Glomerular endothelial cell (primary cell): ENCODE measurements at places on chromosomes 13 and 19. TPM values are rescaled to one million over a fixed set of nuclear protein-coding genes. Genes with fewer than 3 reads are reported as not detected.

Gene USE1
- total RNA-seq, result 24.5 and 32.5 TPM in 2 replicates

Gene B3GNT8
- total RNA-seq, result 0.19 and 5.5 TPM in 2 replicates

Gene RNF225
- 0.68 TPM in 1 of 2 replicates, not detected in the other for total RNA-seq

Gene ZNF850
- total RNA-seq, result 1.6 and 2.3 TPM in 2 replicates

Gene KIR2DL1
- total RNA-seq, result not detected in 2 replicates

Gene PTH2
- not detected in 2 replicates for total RNA-seq

DNA sequence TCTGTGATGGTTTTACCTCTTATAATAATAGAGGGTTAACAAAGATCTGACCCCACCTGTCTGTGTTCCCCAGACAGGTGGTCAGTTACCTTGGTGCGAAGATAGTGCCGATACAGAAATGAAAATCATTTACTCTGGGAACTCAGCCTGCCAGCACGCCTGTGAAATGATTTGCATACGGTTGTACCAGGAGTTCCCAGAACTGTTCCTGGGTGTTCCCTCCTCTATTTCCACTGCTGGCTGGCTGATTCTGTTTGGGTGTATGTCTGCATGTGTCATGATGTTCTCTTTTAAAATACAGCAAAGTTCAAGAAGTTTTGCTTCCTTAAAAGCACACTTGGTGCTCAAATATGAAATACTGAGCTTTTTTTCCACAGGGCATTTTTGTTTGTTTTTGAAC lies 527.1 kb downstream of the FGF9 start:
- no peak for DNase-seq

GRCh38 chr19:46179076-46179759 lies 31.2 kb downstream of the IGFL2 start:
- DNase-seq, result no peak

DNA sequence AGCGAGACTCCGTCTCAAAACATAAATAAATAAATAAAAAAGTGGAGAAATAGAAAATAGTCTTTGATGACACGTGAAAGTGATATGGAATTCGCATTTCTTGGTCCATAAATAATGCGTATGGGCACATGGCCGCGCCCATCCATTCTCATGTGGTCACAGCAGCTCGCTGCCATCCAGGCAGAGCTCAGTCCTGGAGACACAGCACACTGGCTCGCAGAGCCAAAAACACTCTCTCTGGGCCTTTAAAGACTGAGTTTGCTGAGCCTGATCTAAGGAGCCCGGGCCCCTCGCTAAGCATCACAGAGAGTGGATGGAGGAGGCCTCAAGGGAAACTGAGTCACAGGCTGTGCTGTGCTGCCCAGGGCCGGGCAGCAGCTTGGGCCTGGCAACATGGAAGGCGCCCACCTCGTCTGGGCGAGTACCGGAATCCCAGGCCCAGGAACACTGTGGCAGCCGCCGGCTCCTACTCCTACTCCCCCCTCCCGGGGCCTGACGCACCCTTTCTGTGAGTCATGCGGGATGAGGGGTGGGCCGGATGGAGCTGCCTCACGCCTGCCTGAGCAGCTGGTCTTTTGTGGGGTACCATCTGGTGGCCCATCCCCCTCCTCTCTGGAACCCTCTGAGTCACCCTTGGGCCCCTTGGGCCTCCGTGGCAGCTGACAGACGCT lies 28.9 kb upstream of the CACTIN start:
- peak; percentile 20 for DNase-seq

- no peak for DNase-seq
Measured at GRCh38 chr19:50983625-50984292, at the start of gene KLK7. KLK7 (minus strand) TSS chr19:50983917; CDS start chr19:50982399, 1,518 bp downstream.

DNA sequence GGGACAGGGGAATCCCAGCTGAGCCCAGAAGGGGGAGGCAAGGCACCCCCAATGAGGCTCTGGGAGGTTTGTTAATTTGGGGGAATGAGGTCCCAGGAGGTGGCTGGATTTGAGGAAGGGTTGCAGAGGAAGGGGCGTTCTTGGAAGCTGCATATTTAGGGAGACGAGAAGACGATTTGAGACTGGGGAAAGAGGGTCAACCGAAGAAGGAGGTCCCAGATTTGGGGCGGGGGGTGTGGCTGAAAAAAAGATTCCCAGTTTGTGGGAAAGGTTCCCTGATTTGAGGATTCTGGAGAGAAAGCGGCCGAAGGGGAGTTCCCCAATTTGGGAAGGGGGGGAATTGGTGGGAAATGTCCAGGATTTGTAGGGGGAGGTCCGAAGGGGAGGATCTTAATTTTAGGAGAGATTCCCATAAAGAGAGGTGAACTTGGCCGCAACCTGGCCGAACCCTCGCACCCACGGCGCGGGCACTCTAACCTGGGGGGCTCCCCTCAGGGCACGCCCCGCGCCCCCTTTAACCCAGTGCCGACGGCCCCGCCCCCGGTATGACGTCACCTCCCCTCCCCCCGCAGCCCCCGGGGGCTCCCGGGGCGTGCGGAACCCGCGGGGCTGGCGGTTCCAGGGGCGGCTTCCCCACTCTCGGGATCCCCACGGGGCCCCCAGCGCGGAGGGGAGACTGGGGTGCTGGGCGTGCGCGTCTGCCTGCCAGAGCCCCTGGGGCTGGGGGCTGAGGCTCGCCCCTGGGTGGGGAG lies 1.2 kb downstream of the PTPRS start:
- DNase-seq, result no peak

DNA sequence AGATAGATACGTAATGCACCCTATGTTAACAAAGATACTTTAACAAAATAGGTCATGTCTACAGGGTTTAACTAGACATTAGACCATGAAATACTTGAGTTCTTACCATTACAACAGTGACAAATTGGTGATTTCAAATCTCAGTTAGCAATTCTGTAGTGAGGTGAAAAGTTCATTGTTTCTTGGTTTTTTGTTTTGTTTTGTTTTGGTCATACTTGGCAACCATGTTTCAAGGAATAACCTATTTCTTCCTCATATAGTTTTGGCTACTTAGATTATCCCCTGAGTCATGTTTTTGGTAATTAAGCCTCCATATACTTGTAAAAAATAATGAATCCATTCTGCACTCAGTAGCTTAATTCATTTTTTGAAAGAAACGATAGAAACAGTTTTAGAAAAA lies 1200.4 kb downstream of the DIAPH3 start:
- DNase-seq, result no peak

DNA sequence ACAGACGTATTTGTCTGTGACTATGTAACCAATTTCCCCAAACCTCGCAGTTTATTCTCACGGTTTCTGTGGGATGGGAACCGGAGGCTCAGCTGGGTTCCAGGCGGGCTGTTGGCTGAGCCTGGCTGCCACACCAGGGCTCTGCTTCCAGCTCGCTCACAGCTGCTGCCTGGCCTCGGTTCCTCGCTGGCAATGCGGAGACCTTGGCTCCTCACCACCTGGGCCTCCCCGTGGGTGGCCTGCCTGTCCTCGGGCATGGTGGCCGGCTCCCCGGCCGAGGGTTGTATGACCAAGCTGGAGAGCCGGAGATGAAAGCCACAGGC lies 218.9 kb upstream of the MAB21L1 start:
- no peak for DNase-seq

DNA sequence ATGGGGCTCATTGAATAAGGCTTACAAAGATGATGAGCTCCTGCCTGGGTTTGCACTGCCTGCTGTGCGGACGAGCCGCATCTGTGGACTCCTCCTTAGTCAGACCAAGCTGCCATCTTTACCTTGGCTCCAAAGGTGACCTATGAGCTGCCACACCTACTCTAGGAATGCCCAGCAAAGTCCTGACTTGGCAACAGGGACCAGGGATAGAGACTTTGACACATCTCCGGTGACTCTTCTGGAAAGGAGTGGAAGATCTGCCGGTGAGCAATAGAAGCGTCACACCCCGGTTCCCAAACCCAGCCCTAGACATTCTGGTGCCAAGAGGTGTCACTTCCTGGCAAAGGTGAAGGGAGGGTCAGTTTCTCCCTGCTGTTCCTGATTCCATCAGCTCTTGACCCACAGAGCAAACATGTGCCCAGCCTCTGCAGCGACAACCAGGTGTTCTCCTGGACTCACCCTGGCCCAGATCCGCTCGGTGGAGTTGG lies 50.2 kb upstream of the GTF3A start:
- no peak for DNase-seq

GRCh38 chr13:99378985-99379733 lies 72.0 kb upstream of the GPR183 start:
- no peak for DNase-seq

GRCh38 chr19:8208119-8208921 lies 850 bp upstream of the CERS4 start:
- no peak for DNase-seq

- DNase-seq, result peak; percentile 47
Measured at GRCh38 chr13:33251131-33251661, 34.4 kb downstream of the STARD13 start.
